Sciatic nerve (tissue), 2 donors: ENCODE measurements at places on chromosomes 7 and 10. TPM values are rescaled to one million over a fixed set of nuclear protein-coding genes. Genes with fewer than 3 reads are reported as not detected.

Gene MNX1
- total RNA-seq: not detected

Gene CFAP43
- total RNA-seq: 0.98 TPM

Gene TPST1
- total RNA-seq: 29.0 TPM

Gene CYP2C19
- not detected for total RNA-seq

Gene MDH2
- total RNA-seq: 74.9 TPM

Gene CREM
- 59.5 TPM for total RNA-seq

Gene GRM3
- not detected for total RNA-seq

Gene NSUN6
- total RNA-seq: 20.9 TPM

Gene CTAGE6
- total RNA-seq: 0.76 TPM

Gene PHYH
- total RNA-seq: 21.7 TPM

Gene TCAF2
- 2.5 TPM for total RNA-seq

Gene TMEM213
- total RNA-seq: not detected

Gene PLAC9
- 103 TPM for total RNA-seq

Gene DLX6
- total RNA-seq: not detected

Gene DKK1
- 3.3 TPM for total RNA-seq

Gene SVIL
- 34.5 TPM for total RNA-seq

Gene RBP4
- 42.7 TPM for total RNA-seq

Gene GPR146
- 50.5 TPM for total RNA-seq

Gene PRSS2
- total RNA-seq: 6.0 TPM

Gene ACTL6B
- total RNA-seq: not detected

Gene DEPP1
- 190 TPM for total RNA-seq

Gene NAPEPLD
- total RNA-seq: 18.2 TPM

Gene PITX3
- total RNA-seq: not detected

Gene MCM10
- total RNA-seq: 0.45 TPM

Gene DYDC2
- not detected for total RNA-seq

Gene H2BK1
- total RNA-seq: not detected

Gene FBXL13
- total RNA-seq: 2.5 TPM

Gene GSDME
- total RNA-seq: 8.8 TPM

Gene OR13A1
- not detected for total RNA-seq

Gene PLA2G12B
- total RNA-seq: not detected

Gene CREB5
- total RNA-seq: 20.1 TPM

Gene XRCC2
- 0.58 TPM for total RNA-seq

Gene PTCD1
- total RNA-seq: 4.4 TPM
